ENCODE measurements at places on chromosomes 5 and 9. TPM values are rescaled to one million over a fixed set of nuclear protein-coding genes. Genes with fewer than 3 reads are reported as not detected.
A peak's percentile ranks its signal among the peaks of the same experiment; 100 is the strongest.

GRCh38 chr5:123790226-123790625 is 278.2 kb downstream of the CSNK1G3 start:
- DNase-seq, result no peak

DNA sequence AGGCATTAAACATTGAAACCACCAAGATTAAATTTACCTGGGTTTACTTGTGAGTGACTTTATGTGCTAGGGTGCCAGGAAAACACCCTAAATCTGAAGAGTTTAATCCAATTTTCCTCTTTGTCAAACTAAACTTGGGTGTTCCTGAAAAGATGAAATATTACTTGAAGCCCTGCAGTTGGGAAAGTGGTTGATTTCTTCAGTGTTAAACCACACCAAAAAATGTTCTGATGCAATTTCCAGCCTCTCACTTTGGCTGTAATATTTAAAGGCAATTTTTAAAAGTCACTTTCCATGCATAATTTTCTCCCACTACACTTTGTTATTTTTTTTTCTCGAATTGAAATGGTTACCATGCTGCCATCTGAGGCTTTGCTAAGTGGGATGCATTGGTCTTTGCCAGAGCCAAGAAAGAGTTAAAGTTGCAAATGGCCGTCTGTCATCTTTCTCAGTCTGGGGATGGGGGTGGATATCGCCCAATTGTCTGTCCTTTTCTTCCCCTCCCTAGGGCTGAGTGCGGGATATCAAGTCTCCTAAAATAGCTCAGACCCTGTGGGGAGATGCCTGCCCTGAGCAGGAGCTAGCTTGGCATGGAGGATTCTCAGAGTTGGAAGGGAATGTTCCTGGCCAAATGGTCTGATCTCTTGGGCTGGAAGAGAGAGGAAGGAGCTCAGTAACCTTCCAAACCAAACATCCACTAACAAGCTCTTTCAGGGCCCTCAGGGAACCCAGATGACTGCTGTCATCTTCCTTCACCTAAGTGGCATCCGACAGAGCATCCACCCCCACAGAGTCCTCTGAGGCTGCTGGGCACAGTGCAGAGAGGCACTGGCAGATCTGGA is 13.6 kb upstream of the SHB start:
- DNase-seq, result peak; percentile 25

DNA sequence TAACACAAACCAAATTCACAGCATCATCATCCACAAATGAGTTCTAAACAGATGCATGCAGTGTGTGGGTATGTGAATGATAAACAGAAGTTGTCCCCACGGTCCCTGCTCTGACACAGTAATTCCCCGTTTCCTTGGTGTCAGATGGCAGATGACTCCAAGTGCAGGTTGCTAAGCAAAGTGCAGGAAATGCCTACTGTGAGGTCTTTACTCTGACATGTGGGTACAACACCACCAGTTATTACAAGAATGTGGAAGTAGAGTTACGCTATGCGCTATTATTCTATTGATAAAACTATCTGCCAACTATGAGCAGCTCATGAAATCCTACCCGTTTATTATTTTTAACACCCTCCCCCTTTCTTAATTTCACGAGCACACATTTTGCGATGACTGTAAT is 448.9 kb downstream of the BNC2 start:
- DNase-seq, result no peak

IL4 gene
- not detected for total RNA-seq

- DNase-seq, result peak; percentile 95
These were observed 19.5 kb upstream of the GOLPH3 start for GRCh38 chr5:32193591-32193990.

WDR38 gene
- total RNA-seq, result not detected

DNA sequence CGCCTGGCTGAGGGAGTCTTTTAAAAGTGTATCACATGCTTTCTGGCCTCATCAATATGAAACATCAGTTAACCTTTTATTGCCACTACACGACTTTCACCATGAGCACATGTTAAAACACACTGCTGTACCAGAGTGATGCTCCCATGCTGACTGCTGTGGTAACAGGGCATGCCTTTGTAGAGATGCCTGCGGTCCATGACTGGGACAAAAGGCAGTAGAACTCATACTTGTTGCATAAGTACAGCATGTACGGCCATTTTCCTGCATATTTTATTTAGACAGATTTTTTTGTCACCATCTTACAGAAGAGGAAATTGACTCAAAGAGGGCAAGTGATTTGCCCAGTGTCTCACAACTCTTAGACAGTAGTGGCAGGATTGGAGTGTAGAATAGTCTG is 105.7 kb upstream of the ADAMTSL1 start:
- no peak for DNase-seq

SPATA6L gene
- 0.46 TPM for total RNA-seq

DNA sequence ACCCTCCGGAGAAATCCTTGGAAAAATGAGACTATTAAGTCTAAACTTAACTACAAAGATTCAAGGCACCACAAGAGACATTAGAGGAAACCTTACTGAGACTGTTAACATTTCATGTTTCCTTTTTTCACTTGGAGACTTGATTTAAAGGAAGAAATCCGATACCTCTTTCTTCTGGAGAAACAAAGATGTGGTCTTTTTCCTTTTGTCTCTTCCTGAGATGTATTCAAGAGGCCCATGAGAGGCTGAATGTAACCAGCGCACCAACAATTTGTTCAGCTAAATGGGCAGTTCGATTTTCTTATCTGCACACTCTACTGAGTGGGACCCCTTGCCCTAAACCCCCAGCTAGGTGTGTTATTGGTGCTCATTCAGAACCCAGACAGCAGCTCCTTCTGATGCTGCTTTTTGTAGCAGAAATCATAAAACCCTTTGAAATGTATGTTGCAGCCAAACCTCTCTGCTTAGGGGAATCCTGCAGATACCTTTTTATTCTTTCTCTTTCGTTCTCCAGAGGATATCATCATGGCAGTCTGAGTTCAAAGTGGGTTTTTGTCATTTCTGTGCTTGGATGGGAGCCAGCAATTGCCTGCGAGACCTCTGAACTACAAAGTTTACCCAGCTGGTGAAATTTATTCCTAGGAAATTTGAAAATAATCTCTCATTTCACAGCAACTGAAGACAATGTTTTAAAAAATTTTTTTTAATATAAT is 41.9 kb upstream of the ACTBL2 start:
- DNase-seq, result no peak

ACTBL2 gene
- not detected for total RNA-seq

GRCh38 chr5:67813877-67814539 is 401.5 kb upstream of the PIK3R1 start:
- DNase-seq, result no peak

DNA sequence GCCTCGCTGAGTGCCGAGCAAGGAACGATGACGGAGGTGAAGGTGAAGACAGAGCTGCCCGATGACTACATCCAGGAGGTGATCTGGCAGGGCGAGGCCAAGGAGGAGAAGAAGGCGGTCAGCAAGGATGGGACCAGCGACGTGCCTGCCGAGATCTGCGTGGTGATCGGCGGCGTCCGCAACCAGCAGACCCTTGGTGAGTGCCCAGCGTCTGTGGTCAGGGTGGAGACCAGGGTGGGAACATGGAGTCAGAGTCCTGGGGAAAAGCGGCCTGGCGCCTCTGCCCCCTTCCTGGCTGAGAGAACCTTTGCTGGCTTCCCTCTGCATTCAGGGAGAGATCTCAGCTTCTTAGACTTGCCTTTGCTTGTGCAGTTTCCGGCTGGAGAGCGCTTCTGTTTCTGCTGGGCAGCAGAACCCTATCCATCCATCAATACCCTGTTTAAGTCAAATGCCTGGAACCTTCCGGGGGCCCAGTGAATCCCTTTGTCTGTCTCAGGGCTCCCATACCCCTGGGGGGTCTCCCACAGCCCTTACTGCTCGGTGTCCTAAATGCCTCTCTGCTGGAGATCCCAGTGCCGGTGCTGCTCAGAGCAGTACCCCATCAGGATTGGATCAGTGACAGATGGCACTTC is 89.6 kb downstream of the AMBP start:
- no peak for DNase-seq

GRCh38 chr5:123090661-123091297 is 1.7 kb downstream of the PRDM6 start:
- no peak for DNase-seq

- DNase-seq, result no peak
These were observed 217.1 kb downstream of the TSSK1B start for GRCh38 chr5:113217619-113218184.

DNA sequence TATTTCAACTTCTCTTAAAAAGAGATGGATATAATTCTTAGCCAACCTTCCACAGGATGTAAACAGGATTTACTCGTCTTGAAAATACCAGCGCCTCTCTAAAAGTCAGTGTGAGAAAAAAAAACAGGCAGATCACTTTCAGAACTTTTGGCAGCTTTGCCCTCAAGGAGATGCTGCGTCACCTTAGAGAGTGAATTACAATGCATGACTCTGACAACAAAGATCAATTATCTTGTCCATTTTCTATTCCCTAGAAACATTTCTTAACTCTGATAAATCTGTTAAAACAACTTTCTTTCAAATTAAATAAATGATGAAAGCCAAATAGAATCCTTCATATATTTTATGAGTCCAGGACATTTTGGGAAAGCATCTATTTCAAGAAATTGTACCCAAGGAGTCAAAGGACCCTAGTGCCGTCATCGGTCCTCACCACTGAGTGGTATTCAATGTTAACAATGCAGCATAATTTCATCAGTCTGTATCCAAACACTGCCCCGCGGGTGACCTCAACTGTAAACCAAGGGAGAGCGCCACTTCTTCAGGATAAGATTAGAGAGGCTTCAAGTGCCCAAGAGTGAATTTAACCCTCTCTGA is 536.0 kb downstream of the PDE4D start:
- DNase-seq, result peak; percentile 87

GRCh38 chr5:58902765-58903164 is 319.9 kb downstream of the RAB3C start:
- no peak for DNase-seq

DNA sequence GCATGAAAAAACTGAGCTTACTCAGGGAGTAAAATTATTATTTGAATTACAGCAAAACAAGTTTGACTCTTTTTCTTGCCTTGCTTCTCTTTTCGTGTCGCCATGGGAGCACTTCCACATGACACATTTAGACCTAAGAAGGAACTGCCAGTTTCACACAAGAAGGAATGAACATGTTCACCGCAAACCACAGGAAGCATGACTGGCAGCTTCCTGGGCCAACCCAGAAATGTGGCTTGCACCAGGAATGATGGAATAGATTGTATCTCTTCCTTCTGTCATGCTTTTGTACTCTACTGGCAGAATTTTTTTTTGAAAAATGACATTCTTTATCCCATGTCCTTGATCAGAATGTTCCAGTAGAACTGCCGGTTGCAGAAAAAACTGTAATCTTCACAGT is 32.9 kb upstream of the MAN2A1 start:
- peak; percentile 87 for DNase-seq

DNA sequence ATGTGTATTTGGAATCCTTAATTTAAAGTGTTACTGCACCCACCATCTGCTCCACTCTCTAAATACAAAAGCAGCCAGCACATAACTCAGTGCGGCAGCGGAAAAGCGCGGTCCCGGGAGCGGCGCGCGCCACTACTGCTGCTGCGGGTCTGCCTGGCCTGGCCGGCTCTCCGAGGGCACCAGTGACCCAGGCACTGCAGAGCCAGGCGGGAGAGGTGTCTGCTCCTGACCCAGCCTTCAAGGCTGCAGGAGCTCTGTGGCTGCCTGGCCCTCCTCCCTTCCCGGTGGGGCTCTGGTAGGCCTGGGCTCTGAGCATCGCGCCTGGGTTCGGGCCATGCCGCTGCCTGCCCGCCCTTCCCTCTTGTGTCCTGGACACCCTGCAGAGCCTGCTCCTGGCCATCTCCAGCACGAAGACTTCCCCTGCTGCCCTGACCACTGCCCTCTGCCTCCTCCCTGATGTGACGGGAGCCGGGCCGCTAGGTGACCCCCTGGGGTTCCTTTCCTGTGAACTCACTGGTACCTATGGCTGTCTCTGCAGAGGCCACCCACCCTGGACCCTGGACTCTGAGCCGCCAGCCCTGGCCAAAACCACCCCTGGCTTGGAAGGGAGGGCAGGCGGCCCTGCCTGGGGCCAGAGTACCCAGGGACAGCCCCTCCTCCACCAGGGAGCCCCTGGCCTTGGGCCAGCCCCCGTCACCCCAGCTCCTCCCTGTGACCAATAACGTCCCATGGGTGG is 32.8 kb upstream of the UBAC1 start:
- DNase-seq, result no peak

- no peak for DNase-seq
These were observed 13.0 kb downstream of the ROR2 start for GRCh38 chr9:91937056-91937455.

GRCh38 chr5:141439411-141440141 is 9.3 kb downstream of the PCDHGA12 start:
- DNase-seq, result no peak

TAF11L5 gene
- total RNA-seq, result not detected

GRCh38 chr5:132283423-132284043 is 10.7 kb upstream of the SLC22A4 start:
- DNase-seq, result peak; percentile 24

- no peak for DNase-seq
These were observed 34.4 kb upstream of the RAD23B start for GRCh38 chr9:107248714-107249113.

ARRDC3 gene
- 75.8 TPM for total RNA-seq

DNA sequence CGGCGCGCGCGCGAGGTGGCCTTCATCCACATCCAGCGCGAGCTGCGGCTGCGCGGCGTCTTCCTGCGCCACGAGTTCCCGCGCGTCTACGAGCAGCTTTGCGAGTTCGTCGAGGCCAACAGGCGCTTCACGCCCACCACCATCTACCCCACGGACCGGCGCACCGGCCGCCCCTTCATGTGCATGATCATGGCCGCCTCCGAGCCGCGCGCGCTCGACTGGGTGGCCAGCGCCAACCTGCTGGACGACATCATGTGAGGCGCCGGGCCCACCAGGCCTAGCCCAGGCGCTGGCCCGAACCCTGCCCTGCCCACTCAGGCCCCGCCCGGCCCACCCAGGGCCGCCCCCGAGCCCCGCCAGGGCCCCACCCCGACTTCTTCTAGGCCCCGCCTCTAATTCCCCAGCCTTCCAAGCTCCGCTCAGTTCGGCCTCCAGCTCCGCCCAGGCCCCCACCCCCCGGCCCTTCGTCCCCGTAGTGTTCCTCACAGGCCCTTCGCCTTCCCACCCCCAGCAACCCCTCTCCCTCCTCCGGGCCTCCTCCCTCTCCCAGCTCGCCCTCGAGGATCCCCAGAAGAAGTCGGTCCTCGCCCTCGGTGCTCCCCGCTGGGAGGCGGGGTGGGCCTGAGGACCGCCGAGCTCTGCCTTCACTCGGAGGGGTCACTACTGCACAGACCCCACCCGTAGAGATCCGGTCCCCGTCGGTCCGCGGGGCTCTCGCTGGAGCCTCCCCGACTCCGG is 2.0 kb upstream of the PHPT1 start:
- peak; percentile 74 for DNase-seq

- no peak for DNase-seq
These were observed 19.1 kb downstream of the CYLC2 start for GRCh38 chr9:103014242-103014641.

DNA sequence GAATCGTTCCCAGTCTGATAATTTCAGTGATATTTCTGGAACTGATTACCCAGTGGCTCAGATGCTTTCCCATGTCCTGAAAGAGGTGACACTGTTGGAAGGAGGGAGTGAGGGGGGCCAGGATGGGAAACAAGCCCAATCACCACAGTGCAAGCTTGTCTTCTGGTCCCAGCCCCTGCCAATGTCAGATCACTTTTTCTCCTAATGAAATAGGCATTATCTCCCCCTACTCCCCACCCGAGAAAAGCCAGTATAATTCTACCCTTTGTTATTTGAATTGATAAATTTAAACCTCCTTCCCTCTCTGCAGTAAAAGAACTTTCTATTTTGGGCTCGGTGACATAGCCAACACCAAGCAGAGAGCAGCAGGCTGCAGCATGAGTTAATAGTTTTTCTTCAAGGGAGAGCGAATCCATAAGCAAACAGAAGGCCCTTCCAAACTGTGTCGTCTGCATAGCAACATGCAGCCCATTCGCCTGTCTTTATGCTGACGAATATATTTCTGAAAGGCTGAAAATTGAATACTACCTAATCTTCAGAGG is 14.6 kb upstream of the PPP2CA start:
- DNase-seq, result peak; percentile 72

Data from cardiac muscle cell (in vitro differentiated cells and primary cell).